HS-5 (cell line): ENCODE measurements at places on chromosomes 5 and 9.

GRCh38 chr9:123326662-123327093 lies 29.3 kb upstream of the CRB2 start:
- DNase-seq, result no peak

DNA sequence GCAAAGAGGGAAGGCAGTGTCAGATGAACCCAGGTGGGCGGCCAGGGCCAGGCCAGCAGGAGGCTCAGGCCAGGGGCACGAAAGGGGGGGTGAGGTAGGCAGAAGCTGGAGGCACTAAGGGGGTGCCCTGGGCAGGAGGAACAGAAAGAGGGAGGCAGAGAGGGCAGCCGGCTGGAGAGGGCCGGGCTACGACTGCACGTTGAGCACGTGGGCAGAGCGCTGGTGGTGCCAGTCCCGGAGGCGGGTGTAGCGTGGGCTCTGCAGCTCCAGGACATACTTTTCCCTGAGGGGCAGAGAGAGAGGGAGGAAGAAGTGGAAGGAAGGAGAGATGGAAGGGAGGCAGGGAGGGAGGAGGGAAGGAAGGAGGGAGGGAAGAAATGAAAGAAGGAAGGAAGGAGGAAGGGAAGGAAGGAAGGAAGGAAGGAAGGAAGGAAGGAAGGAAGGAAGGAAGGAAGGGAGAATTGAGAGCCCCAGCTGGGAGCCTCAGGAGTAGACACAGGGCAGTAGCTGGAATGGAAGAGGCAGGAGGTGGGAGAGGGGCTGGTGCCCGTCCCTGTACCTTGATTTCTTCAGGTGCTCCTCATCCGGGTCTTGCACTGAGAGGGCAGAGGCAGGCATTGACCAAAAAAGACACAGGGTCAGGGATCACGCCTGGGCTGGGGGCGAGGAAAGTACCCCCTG lies 7.0 kb downstream of the PDLIM7 start:
- DNase-seq, result no peak

GRCh38 chr5:34899066-34899465 lies 16.2 kb downstream of the RAD1 start:
- no peak for DNase-seq

GRCh38 chr5:167453246-167454030 lies 838.0 kb upstream of the WWC1 start:
- peak; percentile 38 for DNase-seq

- no peak for DNase-seq
These were observed 137.6 kb downstream of the ADGRV1 start for GRCh38 chr5:90696153-90696552.

DNA sequence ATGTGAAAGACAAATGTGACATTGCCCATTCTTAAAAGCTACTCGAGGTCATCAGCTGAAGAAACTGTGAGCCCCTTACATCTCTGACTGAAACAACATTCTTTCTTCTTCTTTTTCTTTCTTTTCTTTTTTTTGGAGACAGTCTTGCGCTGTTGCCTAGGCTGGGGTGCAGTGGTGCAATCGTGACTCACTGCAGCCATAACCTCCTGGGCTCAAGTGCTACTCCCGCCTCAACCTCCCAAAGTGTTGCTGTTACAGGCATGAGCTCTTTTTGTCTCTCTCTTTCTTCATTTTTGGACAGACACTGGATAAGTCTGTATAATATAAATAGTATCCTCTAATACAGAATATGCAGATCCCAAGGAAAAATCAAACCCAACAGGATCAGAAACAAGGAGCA lies 263.7 kb upstream of the KLF9 start:
- DNase-seq, result no peak

DNA sequence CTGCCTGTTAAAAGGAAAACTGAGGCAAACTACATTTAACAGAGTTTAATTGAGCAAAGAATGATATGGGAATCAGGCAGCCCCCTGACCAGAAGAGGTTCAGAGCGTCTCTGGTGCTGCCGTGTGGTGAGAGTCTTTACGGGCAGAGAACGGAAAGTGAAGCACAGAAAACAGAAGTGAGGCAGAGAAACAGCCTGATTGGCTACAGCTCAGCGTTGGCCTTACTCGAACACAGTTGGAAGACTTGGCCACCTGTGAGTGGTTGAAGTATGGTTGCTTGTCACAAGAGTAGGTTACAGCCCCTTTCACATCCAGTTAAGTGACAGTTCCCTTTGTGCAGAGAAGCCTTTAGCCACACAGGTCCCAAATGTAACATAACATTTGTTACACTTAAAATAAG lies 16.9 kb upstream of the FBP1 start:
- DNase-seq, result no peak

GRCh38 chr5:85671223-85671970 lies 946.3 kb upstream of the COX7C start:
- no peak for DNase-seq

DNA sequence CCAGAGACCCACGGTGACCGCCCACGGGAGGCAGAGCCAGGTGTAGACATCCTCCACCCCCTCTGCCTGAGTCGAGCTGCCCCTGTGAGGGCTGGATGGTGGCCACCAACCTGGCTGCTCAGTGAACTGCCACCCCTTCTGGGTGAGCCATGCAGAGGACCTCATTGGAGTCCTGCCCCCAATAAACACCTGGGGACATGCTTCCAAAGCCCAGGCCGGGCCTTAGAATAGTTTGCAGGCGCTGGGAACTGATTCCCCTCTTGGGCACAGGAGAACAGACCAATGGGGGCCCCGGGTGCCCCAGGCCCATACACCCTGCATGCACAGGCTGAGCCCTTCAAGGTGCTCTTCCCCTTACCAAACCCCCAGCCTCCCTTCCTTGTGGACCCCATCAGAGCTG lies 38.1 kb upstream of the GFPT2 start:
- DNase-seq, result no peak

DNA sequence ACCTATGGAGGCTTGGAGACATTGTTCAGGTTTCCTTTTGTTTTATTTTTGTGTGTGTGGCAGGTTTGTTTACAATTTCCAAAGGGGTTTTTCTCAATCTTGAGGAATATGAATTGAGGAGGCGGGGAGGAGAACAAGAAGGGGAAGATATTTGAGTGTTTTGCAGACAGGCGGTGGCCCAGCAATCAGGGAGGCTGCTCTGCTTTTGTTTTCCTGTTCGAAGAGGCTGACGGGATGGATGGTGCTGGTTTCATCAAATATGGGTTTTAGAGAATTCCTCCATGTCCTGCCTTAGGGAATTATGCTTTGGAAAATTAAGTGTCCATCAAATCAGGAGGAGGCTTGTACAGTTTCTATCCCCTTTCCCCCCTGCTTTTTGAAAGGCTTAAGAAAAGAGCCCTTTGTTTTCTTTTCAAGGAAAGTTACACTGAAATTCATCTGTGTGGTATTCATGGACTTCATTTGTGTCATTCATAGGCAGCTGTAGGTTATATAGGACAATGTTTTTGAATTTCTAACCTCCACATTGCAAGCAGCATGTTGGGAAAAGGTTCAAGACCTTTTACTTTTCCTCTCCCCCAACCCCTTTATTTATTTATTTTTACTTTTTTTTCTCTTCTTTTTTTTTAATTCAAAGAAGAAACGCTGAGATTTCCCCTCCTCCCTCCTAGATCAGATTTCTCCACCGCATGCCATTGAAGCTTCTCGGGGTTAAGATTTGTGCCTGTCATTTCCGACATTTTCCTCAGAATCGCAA lies 107.4 kb downstream of the ZNF462 start:
- no peak for DNase-seq

- DNase-seq, result peak; percentile 69
These were observed 125.4 kb downstream of the DOCK2 start for GRCh38 chr5:169762338-169763095.

GRCh38 chr5:88390481-88390880 lies 121.8 kb upstream of the TMEM161B start:
- DNase-seq, result no peak

DNA sequence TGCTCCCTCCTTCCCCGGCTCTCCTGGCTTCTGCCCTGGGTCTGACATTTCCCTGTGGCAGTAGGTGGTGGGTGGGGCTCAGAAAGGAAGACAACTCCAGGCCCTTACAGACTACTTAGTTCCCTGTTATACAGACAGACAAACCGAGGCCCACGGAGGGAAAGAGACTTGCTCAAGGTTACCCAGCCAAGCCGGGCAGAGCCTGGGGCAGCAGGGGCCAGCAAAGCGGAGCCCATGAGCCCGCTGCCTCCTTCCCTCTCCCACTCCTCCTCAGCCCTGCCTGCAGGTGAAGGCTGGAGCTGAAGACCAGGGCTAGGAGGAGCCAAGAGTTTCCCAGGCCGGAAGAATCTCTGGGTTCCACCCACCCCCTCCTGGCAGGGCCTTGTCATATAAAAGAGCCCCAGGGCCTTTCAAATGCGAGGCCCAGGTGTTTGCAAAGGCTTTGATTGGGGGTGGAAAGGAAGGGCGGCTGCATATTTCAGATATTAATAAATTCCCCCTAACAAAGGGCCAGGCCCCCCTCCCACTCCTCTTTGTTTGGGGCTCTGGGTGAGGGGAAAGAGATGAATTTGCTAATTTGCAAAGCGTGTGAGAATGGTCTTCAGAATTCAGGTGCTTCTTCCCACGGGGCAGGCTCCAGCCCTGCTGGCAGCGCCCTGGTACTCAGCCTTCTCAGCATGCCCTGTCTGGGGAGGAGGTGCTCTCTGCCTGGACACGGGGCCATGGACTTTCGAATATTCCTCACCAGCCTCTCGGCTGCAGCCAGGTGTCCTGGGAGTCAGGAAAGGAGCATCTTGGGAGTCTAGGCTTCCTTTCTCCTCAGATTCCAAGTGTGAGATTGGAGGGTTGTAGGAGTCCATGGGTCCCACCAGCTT lies 21.5 kb downstream of the SLC6A7 start:
- DNase-seq, result no peak

- no peak for DNase-seq
These were observed 15.1 kb downstream of the IFNA1 start for GRCh38 chr9:21455320-21455719.

GRCh38 chr5:78604689-78605285 lies 43.8 kb downstream of the LHFPL2 start:
- DNase-seq, result no peak

DNA sequence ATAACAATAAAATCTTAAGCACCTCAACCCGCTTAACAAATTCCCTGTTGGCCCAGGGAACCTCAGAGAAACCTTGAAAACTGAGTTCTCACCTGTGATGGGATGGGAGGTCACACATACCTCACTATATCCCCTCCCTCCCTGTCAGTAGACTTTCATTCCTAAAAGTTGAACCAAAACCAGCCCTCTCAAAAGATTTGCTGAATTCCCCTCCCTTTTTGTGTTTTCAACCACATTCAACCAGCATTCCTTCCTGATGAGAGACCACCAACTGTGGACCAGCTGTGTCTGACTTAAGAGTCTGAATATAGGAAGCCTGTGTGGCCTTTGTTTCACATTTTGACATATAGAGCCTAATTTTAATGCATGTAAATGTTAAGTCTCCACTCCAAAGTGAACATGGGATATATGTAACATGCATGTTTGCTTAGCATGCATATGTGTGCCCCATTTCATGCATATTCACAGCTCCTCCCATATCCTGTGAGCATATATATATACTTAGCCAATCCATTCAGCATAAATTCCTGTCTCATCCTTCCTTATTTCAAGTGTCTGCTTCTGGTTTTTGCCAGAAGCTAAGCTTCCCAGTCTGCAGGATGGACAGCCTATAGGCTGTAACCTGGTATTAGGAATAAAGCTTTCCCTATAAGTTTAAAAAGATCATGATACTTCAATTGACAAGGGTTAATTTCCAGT lies 604.6 kb downstream of the PTPRD start:
- DNase-seq, result no peak

DNA sequence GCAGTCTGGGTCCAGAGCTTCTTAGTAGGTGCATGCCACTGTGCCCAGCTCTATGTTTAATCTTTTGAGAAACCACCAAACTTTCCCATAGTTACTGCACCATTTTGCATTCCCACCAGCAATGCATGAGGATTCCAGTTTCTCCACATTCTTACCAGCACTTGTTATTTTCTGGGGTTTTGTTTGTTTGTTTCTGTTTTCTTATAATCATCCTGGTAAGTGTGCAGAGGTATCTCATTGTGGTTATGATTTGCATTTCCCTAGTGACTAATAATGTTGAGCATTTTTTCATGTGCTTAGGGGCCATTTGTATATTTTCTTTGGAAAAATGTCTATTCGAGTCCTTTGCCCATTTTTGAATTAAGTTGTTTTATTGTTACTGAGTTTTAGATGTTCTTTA lies 11.4 kb downstream of the FOXE1 start:
- no peak for DNase-seq

DNA sequence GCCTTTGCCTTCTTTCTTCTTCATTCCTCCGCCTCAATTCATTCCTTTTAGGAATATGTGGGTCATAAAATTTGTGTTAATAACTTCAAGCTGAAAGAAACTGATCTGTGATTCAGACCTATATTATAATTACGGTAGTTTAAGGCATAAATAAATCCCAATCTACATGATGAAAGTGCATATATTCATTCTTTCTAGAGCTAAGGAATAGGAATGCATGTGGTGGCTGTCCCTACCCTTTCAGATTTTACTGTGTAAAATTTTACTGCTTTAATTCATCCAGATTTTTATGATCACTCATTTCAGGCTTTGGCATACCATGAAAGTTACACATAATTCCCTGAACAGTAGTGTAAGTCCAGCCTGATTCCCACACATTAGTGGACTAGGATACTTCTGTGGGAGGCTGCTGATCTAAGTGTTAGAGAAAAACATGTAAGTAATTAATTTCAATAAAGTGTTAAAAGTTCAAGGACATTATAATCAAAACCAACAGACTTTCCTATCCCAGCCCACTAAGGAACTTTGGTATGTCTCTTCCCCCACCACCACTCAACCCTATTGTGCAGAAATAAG lies 83.1 kb downstream of the HINT1 start:
- DNase-seq, result no peak

- DNase-seq, result no peak
These were observed 6.8 kb upstream of the FXN start for GRCh38 chr9:69028754-69029153.

DNA sequence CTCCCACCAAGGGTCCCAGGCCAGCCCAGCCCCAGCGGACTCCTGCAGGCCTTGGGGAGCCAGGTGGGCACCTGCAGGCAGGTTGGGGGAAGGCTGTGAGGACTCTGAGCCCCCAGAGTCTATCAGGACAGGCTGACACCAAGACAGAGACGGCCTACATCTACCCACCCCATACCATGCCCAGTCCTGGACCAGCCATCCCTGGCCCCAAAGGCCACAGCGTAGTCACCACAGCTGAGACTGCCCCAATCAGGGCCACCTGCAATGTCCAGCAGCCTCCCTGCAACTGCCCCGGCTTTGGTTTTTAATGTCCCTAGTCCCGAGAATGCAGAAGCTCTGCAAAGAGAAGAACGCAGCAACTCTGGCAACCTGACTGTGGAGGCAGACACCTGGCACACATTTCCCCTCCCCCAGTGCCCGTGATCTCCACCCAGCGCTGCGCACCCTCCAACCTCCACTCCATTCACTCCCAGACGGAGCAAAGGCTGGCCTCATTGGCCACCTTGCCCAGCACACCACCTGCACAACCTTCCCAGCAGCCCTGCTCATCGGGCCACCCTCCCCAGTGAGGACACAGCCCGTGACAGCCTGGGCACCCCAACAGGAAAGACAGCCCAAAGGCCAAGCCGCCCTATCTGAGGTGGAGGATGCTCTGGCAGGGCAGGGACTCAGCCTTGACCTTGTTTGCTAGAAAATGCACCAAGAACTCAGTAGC lies 14.9 kb downstream of the ADAMTS2 start:
- no peak for DNase-seq

GRCh38 chr5:111735583-111736270 lies 21.3 kb downstream of the NREP start:
- DNase-seq, result peak; percentile 85

GRCh38 chr5:18778225-18778624 lies 1144.0 kb downstream of the TAF11L14 start:
- DNase-seq, result no peak

- no peak for DNase-seq
These were observed 1968.2 kb upstream of the NUDT12 start for GRCh38 chr5:105530716-105531261.
